ENCODE measurements at places on chromosomes 2 and 18. TPM values are rescaled to one million over a fixed set of nuclear protein-coding genes. Genes with fewer than 3 reads are reported as not detected.

DNA sequence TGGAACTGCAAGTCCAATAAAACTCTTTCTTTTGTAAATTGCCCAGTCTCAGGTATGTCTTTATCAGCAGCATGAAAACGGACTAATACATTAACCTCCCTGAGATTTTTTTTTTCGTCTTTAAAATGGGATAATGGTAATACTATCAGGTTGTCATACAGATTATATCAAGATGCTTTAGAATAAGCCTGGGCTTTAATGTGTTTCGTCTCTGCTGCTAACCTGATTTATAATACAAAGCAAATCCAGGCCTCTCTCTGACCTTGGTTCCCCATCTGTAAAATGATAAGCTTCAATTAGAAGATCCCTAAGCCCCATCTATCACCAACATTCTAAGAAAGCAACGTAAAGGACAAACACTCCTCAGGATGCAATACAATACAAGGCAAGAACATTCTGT lies 283.5 kb downstream of the LRATD1 start:
- DNase-seq, result no peak

DNA sequence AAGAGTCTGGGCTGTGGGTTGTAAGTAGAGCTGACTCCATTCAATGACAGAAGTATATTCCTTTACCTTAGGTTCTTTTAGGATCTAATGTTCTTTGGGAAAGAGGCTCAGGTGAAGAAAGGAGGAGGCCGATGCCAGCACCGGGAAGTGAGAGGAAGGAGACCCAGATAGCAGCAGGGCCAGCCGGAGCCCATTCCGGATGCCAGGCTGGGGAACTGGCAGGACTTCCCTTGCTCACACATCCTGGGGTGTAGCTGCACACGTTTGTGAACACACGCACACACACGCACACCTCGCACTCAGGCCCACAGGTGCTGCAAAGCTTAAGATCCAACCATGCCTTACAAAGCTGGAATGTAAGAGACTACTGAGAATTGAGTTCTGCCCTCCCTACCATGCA lies 95.8 kb upstream of the SMAD2 start:
- DNase-seq, result no peak

- DNase-seq, result no peak
Observed at GRCh38 chr18:75023473-75023872, 185.5 kb downstream of the PTGR3 start.

DNA sequence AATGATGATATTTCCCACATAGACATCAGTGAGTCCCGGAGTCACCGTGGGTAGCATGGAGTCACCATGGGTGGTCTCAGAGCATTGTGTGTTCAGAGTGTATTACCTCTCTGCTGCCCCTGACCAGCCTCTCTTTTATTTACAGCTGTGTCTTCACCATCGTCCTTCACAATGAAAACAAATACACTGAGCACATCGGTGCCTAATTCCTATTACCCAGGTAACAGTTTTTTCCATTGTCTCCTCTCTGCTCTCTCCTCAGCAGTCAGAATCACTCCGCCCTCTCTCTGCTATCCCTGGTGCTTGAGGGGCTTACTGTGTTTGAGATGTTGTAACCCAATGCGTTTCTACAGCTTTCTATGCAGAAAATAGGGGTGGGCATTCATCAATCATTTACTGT lies 361.5 kb upstream of the RAB12 start:
- DNase-seq, result no peak

- peak; percentile 97 for DNase-seq
Observed at GRCh38 chr2:74653985-74654882, at the start of gene SEMA4F. Gene SEMA4F, plus strand, starts transcription at chr2:74654247. Its CDS starts 130 bp downstream, at chr2:74654377.

- DNase-seq, result no peak
Observed at GRCh38 chr2:19796035-19796695, 105.6 kb downstream of the TTC32 start.

DNA sequence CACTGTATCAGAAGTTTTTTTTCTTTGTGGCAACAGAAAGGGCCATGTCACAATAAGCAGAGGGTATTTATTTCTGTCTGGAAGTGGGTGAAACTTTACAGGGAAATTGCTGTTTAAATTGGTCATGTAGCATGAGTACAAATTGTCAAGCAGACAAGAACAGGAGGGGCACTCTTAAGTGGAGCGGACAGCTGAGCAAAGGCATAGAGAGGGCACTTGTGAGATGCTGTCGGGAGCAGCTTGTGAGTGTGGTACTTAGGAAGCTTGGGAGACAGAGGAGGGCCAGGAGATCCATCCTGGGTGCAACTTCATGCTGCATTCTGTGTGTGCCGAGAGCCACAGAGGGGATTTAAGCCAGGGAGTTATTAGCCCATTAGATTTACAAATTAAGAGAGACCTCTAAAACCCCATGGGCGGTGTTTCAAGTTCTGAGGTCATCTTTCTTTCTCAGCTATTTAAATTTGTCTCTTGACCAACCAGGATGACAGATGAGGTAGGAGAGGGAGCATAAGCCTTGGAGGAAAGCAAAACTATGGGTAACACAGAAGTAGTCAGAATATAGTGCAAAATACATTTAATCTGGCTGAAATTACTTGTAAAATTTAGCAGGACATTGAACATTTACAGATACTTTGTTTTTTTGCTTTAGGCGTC lies 30.4 kb downstream of the INPP4A start:
- DNase-seq, result no peak

GRCh38 chr2:103435010-103435409 lies 673.2 kb downstream of the TMEM182 start:
- no peak for DNase-seq

DNA sequence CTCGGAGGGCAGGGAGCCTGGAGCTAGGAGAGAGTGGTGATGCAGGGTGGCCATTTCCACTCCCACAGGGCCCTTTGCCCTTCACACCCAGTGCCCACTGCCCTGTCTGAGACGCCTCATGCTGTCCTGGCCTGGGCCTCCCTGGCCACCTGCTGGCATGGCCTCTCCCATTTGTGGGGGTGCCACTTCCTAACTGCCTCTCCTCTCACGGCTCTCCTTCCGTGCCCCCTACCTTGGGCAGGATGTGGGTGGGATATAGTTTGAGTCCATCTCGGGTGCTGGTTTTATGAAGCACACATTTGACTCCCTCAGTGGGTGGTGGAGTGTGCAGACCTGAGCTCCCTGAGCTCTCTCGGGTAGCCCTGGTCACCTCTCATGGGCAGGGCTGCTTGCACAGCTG lies 46.0 kb downstream of the DGKD start:
- DNase-seq, result no peak

GRCh38 chr2:158667586-158667985 lies 127.5 kb upstream of the DAPL1 start:
- no peak for DNase-seq

- DNase-seq, result no peak
Observed at GRCh38 chr2:129491308-129491707, 488.2 kb upstream of the RAB6C start.

DNA sequence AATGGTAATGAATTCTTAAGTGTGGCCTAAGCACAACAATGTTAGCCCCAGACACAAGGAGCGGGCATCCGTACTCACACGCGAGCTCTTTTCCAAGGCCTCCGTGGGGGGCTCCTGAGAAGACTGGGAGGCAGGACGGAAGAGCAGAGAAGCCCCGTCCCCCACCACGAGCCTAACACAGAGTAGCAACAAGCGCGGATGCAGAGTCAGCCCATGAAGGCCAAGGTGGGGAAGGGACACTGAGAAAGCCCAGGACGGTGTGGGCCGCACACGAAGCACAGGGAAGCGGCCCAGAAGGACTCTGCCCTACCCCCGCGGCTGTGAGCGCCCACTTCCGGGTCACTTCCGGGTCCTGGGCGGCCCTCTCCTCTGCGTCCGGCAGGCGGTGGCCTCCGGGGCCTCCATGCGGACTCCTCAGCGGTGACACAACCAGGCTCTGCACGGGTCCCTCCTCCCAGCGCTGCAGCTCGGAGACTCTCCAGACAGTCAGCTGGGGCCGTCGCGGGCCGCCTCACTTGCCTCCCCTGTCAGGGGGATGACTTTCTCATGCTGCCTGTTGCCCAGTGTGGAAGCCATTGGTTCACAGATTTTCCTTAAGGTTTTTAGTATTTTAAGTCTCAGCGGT lies 151.5 kb downstream of the MTCL1 start:
- DNase-seq, result no peak

DNA sequence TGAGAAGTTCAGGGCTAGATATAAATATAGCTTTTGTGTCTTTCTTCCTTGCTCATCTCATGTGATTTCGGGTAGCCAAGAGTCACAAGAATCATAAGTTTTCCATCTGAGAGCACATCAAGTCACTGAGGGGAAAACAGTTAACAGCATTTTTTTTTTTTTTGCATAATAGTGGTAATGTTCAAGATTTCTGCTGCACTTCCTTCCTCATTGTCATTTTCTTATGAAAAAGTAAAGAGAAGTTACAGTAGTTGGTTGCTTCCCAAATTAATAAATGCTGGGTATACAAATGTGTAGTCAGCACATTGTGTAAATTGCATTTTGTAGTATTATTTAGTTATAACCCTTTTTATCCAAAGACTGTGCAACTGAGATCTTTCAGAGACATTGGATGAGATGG lies 93.6 kb downstream of the ZEB2 start:
- no peak for DNase-seq

- DNase-seq, result no peak
Observed at GRCh38 chr18:7062236-7062635, 55.4 kb downstream of the LAMA1 start.

DNA sequence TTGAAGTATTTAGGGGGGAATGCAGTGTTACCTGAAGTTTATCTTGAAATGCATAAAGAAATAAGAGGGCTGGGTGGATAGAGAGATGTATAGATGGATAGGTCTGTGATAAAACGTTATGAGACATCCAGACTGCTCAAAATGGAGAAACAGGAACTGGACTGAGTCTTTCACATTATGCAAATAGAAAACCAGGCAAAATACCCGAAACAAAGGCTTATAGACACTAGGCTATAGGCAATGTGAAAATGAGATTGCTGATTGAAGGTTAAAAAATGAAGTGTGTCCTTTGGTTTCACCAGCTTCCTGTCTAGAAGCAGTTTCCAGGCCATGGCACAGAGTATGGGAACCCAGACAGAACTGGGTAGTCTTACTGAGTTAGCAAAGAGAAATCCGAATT lies 24.9 kb upstream of the SLC3A1 start:
- no peak for DNase-seq

DNA sequence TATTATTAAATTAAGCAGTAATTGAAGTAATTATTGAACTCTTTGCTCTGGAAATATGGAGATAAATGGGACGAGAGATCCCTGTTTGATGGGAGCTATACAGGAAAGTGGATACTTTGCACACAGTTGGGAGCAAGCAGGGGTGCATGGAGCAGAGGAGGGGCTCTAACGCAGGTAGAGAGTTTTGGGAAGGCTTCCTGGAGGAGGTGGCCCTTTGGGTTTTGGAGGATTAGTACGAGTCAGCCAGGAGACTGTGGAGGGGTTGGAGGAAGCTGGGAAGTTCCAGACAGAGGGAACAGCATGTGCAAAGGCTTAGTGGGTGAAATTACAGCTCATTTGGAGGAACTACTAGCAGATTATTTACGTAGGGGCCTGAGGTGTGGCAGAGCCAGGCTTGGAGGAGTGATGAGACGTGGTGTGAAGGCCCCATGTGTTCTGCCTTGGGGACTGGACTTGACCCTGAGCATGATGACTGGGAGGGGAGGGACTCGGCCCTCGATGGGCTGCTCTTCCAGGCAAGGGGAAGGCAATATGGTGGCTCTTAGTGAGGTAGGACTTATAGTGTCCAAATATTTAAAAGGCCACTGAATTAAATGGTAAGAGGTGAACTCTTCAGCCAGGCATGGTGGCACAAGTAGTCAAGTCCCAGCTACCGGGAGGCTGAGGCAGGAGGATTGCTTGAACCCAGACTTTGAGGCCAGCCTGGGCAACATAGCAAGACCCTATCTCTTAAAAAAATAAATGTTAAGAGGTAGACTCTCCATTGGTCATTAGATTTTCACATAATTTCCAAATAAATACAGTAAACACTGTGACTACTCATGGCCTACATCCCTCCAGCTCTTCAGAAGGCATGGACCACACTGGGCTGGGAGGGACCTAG lies 30.2 kb downstream of the GREB1 start:
- DNase-seq, result no peak

DNA sequence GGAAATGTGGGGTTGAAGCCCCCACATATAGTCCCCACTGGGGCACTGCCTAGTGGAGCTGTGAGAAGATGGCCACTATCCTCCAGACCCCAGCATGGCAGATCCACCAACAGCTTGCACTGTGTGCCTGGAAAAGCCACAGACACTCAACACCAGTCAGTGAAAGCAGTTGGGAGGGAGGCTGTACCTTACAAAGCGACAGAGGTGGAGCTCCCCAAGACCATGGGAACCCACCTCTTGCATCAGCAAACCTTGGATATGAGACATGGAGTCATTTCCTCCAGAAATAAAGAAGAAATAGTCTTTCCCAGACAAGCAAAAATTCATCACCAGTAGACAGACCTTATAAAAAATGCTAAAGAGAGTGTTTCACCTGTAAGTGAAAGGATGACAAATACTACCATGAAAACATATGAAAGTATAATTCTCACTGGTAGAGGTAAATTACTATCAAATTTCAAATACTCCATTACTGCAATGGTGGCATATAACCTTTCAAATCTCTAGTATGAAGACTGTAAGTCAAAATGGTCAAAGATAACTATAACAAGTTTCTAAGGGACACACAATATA lies 152.6 kb upstream of the EPHA4 start:
- DNase-seq, result no peak

SPP2 gene
- polyA plus RNA-seq, result not detected

EVX2 gene
- not detected for polyA plus RNA-seq

UGT1A1 gene
- 0.12 TPM for polyA plus RNA-seq

VIT gene
- polyA plus RNA-seq, result 0.13 TPM

TRIM43 gene
- polyA plus RNA-seq, result not detected

SH3BP4 gene
- polyA plus RNA-seq, result 27.3 TPM
